ENCODE measurements at places on chromosomes 7 and 10.

DNA sequence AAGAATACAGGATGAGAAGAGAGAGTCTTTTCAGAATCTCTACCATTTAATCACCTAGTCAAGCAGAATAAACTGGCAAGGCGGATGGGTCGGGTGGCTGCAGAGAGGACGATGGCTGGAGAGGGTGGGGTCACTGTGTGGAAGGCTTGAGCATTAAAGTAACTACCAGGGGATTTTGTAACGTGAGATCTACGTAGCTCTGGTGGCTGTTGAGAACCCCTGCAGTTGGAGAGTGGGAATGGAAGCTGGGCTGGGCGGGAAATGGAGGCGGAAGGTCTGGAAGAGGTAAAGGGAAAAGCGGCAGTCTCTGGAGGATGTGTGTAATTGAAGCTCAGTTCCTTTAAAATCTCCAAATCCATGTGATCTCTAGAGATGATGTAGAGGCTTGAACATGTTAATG is 135.0 kb downstream of the GATA3 start:
- DNase-seq: no peak

DNA sequence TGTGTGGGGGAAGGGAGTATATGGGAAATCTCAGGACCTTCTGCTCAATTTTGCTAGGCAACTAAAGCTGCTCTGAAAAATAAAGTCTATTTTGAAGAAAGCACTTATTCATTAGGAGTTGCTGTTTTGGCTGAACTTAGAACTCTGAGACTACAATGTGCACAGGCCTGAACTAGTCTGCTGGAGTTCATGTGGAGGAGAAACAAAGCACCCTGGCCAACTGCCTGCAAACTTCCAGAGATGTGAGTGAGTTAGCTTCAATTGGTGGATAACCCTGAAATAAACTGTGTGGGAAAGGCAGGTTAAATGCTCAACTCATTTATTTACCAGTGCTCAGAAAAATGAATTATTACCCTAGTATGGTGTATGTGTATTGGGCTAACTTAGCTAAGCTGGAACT is 17.3 kb upstream of the FAM241B start:
- DNase-seq: no peak

DNA sequence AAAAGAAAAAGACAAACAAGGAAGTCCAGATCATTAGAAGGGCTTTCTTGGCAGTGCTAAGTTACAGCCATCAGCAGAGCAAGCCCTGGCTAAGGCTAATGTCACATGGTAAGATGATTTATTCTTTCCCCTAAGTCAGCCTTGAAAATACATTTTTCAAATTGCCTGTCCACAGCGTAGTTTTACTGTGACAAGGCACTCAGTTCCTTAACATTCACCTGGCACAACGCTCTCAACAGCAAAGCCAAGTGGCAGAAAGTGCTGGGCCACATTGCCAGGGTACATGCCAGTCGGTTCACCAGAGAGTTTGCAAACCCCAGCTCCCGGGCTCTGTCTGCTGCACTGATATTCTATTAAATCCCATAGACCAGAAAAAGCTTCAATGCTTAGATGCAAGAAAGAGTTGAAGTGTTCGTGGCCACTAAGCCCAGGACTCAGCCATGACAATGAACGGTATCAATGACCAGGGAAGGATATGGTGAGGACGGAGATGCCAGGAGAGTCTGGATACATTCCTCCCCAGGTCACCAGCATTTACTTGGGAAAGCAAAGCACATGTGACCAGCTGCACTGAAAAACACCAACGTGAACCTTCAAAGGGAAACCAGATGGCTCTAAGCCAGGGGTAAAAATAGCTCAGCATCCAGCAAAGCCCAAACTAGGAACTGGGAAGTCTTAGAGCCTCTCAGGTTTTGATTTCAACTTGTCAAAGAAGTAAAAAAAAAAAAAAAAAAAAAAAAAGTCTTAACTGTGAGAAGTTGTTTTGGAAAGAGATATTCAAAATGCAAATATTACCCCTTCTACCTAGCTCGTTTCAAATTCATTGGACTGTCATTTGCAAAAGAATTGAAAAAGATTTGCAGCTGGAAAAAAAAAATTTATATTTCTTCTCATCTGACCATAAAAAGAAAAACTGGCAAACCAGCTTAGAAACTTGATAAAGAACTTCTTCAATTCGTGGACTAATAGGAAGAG is 23.9 kb upstream of the MPP7 start:
- DNase-seq: no peak

DNA sequence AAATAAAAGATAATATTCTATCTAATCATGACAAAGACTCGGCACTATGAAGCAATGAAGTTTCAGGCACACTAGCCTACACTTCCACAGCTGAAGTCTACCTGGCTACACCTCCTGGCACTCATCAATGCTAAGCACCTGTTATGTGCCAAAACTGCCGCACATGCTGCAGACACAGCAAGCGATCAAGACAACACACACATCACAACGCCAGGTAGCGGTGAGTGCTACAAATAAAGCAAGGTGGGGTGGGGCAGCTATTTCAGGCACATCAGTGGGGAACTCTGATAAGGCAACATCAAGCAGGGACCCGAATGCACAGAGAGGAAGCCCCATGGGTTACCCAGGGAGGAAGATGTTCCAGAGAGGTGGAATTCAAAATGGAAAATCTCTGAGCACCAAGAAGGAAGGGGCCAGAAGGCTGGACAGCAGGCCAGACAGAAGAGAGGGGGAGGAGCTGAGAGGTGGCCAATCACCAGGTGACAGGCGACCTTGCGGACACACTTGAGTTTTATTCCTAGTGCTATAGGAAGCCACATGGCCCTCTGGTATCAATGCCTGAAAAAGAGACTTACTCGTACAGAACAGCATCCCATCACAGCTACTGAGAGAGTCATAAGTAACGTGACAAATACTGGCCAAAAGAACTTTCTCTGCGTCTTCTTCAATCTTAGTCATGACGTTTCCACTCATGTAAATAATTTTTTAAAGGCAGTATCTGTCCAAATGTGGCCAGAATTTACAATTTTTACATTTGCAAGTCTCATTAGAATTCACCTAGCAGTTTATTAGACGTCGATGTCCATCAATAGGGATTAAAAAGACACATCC is 8.0 kb downstream of the PSAP start:
- no peak for DNase-seq

DNA sequence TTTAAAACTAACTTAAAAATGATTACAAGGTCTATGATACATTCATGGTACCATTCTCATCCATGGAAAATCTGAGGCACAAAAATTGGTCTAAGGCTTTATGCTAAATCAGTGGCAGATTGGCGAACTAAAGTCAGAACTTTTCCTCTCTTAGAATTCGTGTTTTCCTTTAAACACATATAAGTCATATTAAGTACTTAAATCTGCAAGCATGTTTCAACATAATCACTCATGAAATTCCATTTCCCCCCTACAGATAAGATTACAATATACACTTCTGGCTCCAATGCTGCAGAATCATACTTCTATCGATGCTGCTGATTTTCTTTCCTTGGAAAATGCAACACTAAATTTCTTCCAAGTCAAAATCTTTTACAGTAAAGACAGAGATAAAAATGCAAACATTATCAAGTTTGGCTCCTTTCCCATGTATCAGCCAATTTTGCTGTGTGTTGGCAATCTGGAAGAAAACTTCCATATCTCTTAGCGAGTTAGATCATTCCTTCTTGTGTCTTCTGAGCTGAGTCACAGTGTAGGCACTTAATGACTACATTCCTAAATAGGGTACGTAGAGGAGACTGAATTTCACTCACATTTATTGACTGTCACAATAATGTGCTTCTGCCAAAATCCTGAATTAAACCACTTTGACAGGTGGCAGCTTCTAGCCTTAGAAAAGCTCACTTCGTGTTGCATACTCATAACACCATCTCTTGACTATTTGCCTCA is 76.4 kb upstream of the LRRC17 start:
- no peak for DNase-seq

DNA sequence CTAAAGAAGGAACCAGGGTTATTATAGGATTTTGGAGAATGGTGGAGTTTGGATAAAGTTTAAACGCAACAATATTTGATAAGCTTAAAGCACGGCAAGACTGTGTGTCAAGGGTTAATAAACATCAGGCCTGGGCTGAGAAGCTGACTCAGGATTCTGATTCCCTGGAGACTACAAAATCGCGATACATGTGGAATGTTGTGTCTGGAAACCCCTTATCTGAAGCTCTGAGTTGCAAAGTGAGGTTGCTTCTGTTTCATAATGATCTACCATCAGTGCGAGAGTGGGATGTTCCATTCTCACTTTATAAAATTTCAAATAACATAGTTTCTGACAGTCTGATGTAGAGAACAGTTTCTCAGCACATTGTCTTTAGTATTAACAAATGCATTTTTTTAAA is 7.8 kb downstream of the C1GALT1 start:
- DNase-seq: no peak

- no peak for DNase-seq
Measured at GRCh38 chr7:1645476-1645875, 24.6 kb upstream of the ELFN1 start.

DNA sequence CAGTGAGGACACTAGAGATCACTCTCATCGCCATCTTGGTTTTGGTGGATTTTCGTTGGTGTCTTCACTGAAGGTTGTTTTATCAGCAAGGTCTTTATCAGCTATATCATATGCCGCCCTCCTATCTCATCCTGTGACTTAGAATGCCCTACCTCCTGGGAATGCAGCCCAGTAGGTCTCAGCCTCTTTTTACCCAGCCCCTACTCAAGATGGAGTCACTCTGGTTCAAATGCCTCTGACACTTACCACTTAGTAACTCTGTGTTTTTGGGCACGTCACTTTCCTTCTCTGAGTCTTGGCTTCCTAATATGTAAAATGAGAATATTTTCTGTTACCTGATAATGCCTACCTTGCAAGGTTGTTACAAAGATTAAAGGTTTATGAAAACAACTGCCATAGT is 37.7 kb downstream of the AGK start:
- DNase-seq: no peak

- DNase-seq: no peak
Measured at GRCh38 chr10:8065651-8066050, 11.2 kb downstream of the GATA3 start.

- DNase-seq: no peak
Measured at GRCh38 chr7:42843205-42843800, 68.6 kb downstream of the C7orf25 start.

DNA sequence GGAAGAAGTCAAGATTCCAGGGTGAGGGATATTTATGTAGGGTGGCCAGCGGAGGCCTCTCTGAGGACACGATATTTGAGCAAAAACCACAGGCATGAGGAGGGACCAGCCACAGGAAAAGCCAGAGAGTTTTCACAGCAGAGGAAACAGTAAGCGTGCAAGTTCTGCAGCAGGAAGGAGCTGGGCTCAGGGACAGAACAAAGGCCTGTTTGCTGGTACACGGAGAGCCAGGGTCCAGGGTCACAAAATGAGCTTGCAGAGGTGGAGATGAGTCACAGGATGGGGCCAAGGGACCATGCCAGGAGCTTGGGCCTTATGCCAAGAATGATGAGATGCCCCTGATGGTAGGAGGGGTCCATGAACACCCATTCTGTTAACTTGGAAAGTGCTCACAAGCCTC is 283.5 kb downstream of the PLXNA4 start:
- DNase-seq: no peak

GRCh38 chr10:62194924-62195674 is 73.5 kb downstream of the RTKN2 start:
- no peak for DNase-seq

GRCh38 chr10:98125940-98126631 is 8.4 kb upstream of the R3HCC1L start:
- no peak for DNase-seq

- DNase-seq: no peak
Measured at GRCh38 chr10:1858547-1858946, 121.2 kb upstream of the ADARB2 start.

- DNase-seq: no peak
Measured at GRCh38 chr10:121926671-121927317, 1.0 kb downstream of the ATE1 start.

DNA sequence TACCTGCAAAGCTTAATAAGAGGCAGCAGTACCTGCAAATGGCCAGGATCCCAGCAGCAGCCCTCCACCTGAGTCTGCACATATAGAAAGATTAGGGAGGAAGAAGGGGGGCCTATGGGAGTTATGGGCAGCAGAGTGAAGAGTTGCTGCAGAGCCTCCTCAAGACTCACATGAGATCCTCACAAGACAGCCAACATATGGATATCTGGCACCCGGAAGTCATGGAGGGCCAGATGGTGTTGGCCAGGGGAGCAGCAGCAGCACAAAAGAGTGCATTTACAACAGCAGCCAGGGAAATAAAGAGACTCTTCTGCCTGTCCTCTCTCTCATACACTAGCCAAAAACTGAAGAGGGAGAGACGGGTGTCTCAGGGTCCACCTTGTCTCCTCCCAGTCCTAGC is 4.0 kb upstream of the TAS2R40 start:
- DNase-seq: no peak

GRCh38 chr7:102811942-102812678 is 63.3 kb downstream of the FAM185A start:
- DNase-seq: no peak

GRCh38 chr10:48608976-48609375 is 4.1 kb upstream of the ARHGAP22 start:
- no peak for DNase-seq

DNA sequence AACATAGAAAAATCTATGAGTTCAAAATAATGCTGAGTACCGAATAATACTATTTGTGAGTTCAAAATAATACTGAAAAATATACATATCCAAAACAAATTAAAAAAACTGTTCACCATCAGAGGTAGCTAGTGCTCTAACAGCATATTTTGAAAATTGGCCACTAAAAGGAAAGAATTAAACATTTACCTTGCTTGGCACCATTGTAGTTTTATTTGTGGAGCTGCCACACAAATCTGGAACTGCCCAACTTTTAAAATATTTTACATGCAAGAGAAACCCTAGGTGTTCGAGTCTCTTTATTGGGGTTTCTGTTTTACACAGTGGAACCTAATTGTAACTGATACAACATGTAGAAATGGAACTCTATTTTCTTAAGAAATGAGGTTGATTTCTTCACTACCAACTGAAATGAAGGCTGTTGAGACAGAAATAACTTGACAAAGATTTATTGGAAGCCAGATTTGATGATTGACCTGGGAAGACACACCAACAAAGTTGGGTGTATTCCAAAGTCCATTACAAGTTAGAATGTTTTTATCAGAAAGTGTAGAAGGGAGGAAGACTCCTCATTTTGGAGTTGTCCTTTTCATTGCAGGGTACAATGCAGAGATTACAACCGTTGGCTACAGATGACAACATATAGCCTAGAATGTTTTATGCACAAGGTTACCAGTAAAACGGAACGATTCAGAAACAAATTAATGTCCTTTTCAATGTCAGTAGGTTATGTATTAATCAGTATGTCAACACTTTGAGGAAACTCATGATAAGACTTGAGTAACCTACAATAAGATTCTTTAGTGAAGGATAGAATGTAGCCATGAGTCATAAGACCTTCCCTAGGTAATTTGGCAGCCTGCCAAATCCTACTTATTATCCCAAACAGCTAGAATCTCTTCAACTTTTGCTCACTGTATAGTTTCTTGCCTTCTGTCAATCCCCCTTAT is 73.8 kb upstream of the PAPSS2 start:
- DNase-seq: no peak

DNA sequence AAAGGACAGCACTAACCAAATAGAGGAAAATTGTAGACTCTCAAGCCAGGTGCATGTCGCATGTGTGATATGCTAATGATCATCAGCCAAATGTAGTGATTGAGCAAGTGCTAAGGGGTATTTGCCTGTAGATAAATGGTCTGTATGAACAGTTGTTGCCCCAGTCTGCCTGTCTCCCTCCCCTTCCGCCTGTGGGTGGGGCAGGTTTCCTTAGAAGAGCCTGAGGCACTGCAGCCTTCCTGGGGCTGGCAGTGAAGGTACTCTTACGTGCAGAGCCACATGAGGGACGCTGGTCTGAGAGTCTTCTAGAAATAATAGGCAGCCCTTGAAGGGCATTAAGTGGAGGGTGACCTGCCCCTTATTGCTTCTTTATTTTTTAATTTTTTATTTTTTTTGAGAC is 152.1 kb downstream of the SNX10 start:
- DNase-seq: no peak

GRCh38 chr10:35712486-35712885 is 70.4 kb upstream of the FZD8 start:
- no peak for DNase-seq

Data from effector memory CD4-positive, alpha-beta T cell (primary cell).